ENCODE measurements at places on chromosomes 12 and 14.

DNA sequence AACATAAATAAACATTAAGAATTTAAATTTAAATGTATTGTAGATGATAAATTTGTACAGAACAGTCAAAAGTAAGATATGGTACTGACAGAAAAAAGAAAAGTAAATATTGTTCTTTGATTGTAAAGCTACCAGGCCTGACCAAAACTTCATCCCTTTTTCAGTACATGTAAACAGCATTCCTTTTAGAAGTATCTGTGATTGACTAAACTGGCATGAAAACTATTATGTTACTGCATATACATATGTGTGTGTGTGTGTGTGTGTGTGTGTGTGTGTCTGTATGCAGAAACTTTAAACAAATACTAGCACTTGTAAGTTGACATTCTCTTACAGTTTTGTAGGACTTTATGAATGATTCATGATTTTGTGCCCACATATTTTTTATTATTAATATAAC is 270.9 kb downstream of the C12orf50 start:
- H3K27ac ChIP-seq, result no peak overlapping the region
- H3K36me3 ChIP-seq, result no peaks in the 10 kb centered on the region
- H3K4me3 ChIP-seq, result no peak overlapping the region
- H3K4me1 ChIP-seq, result no peaks in the 10 kb centered on the region
- no peak for ATAC-seq
- H3K27me3 ChIP-seq, result no peaks in the 10 kb centered on the region

DNA sequence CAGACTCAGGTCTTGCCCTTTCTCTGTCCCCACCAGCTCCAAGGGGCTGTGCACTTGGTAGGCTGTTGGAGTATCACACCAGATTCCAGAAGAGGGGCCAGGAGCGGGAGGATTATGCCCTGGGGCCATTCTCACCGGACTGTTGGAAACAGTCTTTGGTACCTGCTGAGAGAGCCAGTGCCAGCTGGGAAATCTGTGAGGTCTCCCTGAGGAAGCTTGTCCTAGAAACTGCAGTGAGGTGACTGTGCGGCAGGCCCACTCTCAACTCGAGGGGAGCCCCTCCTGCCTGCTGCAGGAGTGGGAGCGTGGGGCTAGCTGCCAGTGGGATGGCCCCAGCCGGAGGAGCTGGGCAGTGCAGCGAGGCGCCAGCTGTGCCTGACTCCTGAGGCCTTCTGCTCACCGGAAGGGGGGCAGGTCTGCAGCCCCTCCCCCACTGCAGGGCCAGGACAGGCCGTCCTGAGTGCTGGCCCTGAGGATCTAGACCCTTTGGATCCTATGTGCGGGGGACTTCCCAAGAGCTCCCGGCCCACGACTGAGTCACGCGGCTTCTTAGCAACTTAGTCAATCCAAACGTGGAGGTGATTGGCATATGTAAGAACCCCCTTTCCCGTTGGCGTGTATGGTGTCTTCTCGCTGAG is 295.2 kb downstream of the CACNA1C start:
- no peak for ATAC-seq
- H3K4me1 ChIP-seq, result peaks cover 13% of the 10 kb centered on the region
- H3K27me3 ChIP-seq, result peaks cover 45% of the 10 kb centered on the region
- H3K27ac ChIP-seq, result no peak overlapping the region

DNA sequence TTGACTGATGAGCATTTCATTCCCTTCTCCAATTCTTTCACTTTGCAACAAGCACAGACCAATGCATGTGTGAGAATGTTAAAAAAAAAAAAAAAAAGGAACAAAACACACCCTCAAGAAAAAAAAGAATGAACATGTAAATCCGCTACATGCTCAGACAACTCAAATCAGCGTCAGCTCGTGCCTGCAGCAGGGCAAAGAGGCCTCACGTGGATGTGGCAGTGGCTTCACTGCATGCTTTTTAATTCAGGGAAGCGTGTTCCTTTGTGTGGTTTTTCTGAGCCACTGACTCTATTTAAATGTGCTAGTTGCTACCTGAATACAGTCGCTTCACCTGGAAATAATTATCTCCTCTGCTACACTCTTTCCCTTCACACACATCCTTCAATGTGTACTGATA is 55.1 kb downstream of the PPP1R36 start:
- H3K4me1 ChIP-seq, result no peaks in the 10 kb centered on the region
- no peak overlapping the region for H3K4me3 ChIP-seq
- ATAC-seq, result no peak
- no peaks in the 10 kb centered on the region for H3K36me3 ChIP-seq
- H3K27me3 ChIP-seq, result peaks cover 41% of the 10 kb centered on the region
- H3K27ac ChIP-seq, result no peak overlapping the region

GRCh38 chr14:87430810-87431209 is 562.2 kb downstream of the GALC start:
- no peak for ATAC-seq
- no peak overlapping the region for H3K27ac ChIP-seq
- no peaks in the 10 kb centered on the region for H3K4me1 ChIP-seq
- no peak overlapping the region for H3K4me3 ChIP-seq
